ENCODE measurements at places on chromosomes 4 and X.
A peak's percentile ranks its signal among the peaks of the same experiment; 100 is the strongest.

GRCh38 chrX:64975491-64975890 lies 759 bp downstream of the ZC4H2 start:
- no peak for DNase-seq

DNA sequence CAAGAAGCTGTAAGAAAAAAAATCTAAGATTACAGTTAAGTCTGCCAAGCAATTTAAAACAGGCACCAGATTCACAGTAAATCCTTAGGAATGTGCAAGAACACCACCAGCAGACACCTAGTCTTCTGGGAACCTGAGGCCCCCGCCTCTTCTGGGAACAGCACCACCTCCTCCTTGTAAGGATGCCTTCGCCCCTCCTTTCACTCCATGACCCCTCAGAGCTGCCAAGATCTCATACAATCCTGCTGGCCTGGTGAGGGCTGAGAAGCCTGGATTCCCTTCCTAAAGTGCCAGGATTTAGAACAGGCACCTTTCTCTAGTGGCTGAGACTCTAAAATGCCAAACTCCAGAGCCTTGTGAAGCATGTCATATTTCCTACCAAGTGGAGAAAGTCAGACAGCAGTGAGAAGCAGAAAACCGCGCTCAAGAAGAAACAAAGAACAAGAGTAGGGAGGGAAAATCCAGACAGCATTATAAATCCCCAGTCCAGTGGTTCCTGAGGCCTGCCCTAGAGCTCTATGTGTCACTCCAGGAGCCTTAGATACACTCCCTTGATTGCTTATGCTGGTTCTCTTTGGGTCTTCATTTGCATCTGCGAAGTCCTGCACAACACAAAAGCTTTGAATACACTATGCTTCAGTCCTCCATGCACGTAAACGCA lies 166.4 kb downstream of the TSPAN5 start:
- DNase-seq: no peak

- no peak for DNase-seq
These were observed 15.0 kb upstream of the AKAP17A start for GRCh38 chrX:1576201-1576992.

- DNase-seq: no peak
These were observed 36.4 kb downstream of the EDA2R start for GRCh38 chrX:66602381-66602938.

GRCh38 chr4:183797445-183798300 lies 107.4 kb upstream of the STOX2 start:
- no peak for DNase-seq

DNA sequence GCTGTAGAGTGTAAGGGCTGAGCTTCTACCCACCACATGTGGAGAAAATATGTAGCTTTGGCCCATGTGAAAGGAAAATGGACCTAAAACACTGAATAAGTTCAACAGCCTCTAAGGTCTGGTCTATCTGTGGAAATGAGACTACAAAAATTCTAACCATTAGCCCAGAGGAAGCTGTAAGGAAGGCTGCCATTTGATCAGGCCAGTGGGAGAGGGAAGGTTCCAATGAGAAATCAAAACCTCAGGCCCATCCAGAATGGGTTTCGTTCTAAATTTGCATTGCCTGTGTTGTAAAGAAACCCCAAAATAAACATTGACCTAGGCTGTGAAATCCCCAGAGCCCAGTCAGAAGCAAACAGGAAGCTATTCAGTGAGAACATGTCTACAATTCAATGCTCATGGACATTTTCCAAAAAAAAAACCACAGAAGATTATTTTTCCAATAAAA lies 320.4 kb upstream of the SLC7A11 start:
- peak; percentile 21 for DNase-seq

DNA sequence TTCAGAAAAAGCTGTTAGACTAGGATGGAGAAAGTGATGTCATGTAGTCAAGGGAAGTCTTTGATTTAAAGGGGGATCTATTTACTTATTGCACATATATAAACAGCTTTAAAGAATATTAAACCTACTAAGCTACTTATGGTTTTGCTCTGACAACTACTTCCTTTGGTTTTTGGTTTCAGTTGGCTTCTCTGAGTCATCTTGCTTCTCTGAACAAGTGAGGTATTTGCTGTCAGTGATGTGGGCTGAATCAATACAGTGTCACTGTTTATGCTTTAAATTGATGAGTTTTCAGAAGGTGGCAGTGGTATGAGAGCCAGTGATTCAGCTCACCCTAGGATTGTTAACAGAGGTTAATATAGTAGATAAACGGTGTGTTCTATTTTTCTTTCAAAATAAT lies 75.1 kb downstream of the CEP44 start:
- peak; percentile 40 for DNase-seq

GRCh38 chr4:36187723-36188333 lies 56.5 kb downstream of the ARAP2 start:
- no peak for DNase-seq

- no peak for DNase-seq
These were observed 68.2 kb downstream of the MRPL1 start for GRCh38 chr4:77930876-77931275.

- no peak for DNase-seq
These were observed 115.6 kb downstream of the DHRSX start for GRCh38 chrX:2385224-2385623.

GRCh38 chr4:172141025-172141424 lies 327.8 kb downstream of the GALNTL6 start:
- DNase-seq: no peak

DNA sequence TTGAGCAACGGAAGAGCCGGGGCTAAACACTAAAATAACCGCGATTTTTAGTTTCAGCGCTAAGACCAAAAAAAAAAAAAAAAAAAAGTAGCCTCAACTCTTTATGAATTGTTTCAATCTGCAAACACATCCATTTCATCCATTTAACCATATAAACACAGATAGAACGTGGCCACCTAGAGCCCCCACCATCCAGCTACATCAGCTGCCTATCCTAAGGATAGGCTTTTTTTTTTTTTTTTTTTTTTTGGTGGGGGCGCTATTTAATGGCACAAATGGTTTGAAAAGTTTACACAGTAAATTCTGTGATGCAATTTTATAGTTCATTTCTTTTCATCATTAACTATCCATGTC lies 492 bp upstream of the HDAC8 start:
- DNase-seq: no peak

GRCh38 chr4:162350331-162350730 lies 186.5 kb upstream of the FSTL5 start:
- no peak for DNase-seq

- DNase-seq: no peak
These were observed 85.7 kb downstream of the TSPAN5 start for GRCh38 chr4:98572697-98573096.

DNA sequence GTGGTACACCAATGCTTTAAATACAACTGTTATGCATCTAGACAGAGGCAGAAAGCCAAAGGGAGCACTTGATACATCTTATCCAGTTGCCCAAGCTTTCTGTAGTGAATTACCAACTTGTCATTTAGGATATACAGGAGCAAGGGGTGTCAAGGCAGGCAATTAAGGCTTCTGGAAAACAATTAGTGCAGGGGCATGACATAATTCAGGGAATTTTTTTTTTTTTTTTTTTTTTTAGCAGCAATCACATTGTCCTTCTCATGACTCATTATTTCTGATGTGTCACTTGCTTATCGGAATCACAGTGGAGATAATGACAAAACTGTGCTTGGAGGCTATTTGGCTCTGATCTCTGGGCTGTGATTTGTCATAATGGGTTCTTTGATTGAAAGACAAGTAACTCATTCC lies 259.5 kb downstream of the ARHGAP24 start:
- no peak for DNase-seq

DNA sequence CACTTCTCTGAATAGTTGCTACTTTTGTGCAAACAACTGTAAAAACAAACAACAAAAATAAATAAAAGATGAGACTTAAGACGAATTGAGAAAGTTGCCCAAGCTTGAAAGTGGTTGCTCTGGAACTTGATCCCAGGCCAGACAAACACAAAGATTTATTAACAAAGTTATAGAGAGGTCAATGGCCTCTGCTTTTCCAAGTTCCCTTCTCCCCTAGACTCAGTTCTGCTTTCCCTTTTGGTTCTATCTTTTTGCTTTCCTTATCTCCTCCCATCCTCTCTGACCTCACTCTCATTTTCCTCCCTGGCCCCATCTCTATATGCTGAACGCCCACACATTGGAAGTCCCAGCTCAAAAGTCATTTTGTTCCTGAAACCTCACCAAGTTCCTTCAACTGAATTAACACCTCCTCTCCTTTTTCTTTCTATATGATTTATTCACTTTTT lies 82.7 kb downstream of the MXRA5 start:
- DNase-seq: no peak

DNA sequence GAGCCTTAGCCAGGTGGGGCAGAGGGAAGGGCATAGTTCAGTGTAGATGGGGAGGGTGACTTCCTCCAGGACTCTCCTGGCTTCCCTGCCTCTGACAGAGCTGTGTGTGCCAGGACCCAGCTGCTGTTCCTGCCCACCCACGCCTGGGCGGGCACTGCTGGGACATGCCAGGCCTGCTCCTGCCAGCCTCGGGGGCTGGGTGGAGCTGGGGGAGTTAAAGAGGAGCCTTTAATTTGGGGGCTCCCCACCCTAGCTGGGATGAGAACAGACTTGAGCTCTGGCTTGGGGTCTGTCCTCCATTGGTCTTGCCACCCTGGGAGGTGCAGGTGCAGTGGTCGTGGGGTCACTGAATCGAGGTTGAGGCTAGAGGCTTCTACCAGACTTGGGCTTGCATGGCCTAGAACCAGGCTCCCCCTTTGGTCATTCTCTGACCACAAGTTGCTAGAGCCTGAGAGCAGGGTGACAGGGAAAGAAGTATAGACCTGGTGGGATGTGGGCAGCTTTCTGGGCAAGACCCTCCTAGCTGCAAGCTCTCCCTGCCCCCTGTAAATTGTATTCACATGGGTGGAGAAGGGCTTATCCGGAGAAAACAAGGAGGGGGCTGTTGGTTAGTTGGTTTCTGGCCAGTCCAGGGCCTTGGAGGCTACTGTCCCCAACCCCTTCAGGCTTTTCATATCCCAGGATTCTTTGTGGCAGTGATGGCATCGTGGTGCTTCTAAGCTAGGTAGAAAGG lies 5.7 kb downstream of the EFNB1 start:
- DNase-seq: no peak

All from GM12878 (cell line).